Cortex of kidney (tissue), 1 donor: ENCODE measurements at places on chromosomes 4 and X.

GRCh38 chrX:120087289-120088017 lies 10.0 kb upstream of the RHOXF2B start:
- DNase-seq = no peak

- no peak for DNase-seq
Measured at GRCh38 chr4:3702561-3703221, 63.5 kb upstream of the ADRA2C start.

DNA sequence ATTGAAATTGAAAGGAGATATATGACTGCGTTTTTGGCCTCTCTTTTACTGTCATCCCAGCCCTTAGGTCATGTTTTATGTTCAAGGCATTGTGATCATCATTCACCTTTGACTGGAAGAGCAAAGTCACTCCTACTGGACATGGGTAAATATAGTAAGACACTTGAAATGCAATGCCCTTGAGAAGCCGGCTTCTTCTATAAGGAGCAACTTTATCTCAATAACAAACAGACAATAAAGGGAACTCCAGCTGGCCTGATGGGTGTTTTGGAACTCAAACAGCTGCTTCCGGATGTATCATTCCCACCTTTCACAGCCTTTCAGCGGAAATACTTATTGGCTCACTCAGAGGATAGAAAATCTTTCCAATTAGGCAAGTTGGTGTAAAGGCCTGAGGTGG lies 65.1 kb upstream of the C4orf54 start:
- no peak for DNase-seq

- no peak for DNase-seq
Measured at GRCh38 chr4:154389148-154389547, 102.5 kb downstream of the DCHS2 start.

GRCh38 chr4:118939169-118939783 lies 50.6 kb downstream of the SYNPO2 start:
- DNase-seq = no peak

- no peak for DNase-seq
Measured at GRCh38 chr4:5589495-5589894, 118.9 kb downstream of the EVC2 start.

GRCh38 chr4:151603377-151603776 lies 157.4 kb downstream of the GATB start:
- DNase-seq = no peak

- no peak for DNase-seq
Measured at GRCh38 chr4:39365830-39366771, at the start of gene RFC1. TSS of gene RFC1 (minus strand) at chr4:39366362. CDS start at chr4:39366241, 121 bp downstream.

DNA sequence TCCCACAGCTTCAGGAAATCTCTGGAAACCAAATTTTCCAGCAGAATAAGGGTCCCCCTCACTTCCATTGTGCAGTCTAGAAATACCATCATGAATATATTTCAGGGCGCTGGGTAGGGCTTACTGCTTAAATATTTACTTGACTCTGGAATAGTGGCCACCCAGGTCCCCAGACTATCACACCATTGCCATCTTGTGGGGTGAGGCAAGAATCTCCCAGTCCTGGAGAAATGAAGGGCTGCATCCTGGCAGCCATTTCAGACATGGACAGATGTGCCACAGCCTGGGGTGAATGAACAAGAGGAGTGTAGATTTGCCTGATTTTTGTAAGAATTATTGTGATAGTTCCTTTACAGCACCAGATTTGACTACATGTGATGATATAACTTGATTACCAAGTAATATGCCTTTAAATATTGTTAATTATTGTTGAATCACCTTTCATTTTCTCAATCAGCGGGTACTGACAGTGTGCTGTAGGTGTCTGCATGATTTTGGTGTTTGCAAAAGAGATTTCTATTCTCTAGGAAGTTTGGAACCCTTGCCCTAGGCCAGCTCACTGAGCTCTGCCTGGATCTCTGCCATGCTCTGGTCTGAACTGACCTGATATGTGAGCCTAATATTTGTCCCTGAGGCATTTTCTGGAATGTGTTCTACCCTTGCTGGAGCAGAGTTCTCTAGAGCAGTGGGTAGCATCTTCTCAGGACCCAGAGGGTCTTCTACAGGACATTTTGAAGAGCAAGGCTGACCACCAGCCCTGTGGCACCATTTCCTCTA lies 183.4 kb downstream of the KIT start:
- no peak for DNase-seq

GRCh38 chr4:155626561-155626960 lies 40.1 kb upstream of the GUCY1A1 start:
- no peak for DNase-seq

GRCh38 chrX:70033348-70034051 lies 16.2 kb downstream of the AWAT2 start:
- DNase-seq = no peak
